AG08396 (cell line): ENCODE measurements at places on chromosomes 5 and 9.

- DNase-seq, result no peak
Measured at GRCh38 chr9:137920753-137921152, 43.2 kb downstream of the CACNA1B start.

DNA sequence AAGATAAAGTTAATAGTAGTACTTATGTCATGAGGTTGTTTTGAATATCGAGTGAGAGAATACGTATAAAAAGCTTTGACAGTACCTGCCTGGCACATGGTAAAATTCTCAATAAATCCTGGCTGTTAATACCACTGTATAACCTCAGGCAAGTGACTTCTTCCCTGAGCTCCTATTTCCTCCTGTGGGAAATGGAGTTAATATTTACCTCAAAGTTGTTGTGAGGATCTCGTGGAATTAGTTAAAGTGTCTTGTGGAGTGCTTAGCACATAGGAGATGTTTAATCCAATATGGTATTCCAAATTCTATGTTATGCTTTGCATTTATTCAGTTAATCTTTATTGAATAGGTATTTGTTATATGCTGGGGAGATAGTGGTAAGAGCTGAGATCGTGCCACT, 18.5 kb downstream of the FOCAD start:
- no peak for DNase-seq

- DNase-seq, result no peak
Measured at GRCh38 chr5:72453246-72453775, 53.9 kb downstream of the ZNF366 start.

DNA sequence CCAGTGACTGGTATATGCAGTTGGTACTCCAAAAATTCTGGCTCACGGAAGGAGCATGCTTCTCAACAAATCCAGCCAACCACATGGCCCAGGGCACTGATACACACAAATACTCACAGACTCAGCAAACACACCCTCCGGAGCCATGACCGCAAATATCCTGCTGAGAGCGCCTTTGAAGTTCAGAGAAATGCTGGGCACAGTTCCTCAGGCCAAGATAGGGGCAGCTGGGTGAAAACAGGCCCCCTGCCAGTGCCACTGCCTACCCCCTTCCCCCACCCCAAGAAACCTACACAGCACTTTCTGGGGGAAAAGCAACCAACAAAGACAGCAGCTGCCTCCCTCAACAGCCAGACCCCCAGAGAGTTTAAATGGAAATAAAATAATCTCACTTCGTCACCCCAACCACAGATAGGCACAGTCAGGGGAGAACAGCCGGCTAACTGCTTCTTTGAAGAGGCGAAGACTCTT, 120.0 kb downstream of the C5orf15 start:
- no peak for DNase-seq

DNA sequence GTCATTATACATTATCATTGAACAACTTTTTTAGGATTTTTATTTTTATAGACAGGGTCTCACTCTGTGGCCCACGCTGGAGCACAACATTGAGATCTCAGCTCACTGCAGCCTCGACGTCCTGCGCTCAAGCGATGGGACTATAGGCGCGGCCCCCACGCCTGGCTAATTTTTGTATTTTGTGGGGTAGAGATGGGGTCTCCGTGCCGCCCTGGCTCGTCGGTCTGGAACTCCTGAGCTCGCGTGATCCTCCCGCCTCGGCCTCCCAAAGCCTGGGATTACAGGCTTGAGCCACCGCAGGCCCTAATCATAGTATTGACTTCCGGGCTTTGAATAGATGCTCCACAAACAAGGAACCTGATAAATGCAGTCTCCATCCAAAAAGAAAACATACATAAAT, 1.4 kb upstream of the EDF1 start:
- no peak for DNase-seq

DNA sequence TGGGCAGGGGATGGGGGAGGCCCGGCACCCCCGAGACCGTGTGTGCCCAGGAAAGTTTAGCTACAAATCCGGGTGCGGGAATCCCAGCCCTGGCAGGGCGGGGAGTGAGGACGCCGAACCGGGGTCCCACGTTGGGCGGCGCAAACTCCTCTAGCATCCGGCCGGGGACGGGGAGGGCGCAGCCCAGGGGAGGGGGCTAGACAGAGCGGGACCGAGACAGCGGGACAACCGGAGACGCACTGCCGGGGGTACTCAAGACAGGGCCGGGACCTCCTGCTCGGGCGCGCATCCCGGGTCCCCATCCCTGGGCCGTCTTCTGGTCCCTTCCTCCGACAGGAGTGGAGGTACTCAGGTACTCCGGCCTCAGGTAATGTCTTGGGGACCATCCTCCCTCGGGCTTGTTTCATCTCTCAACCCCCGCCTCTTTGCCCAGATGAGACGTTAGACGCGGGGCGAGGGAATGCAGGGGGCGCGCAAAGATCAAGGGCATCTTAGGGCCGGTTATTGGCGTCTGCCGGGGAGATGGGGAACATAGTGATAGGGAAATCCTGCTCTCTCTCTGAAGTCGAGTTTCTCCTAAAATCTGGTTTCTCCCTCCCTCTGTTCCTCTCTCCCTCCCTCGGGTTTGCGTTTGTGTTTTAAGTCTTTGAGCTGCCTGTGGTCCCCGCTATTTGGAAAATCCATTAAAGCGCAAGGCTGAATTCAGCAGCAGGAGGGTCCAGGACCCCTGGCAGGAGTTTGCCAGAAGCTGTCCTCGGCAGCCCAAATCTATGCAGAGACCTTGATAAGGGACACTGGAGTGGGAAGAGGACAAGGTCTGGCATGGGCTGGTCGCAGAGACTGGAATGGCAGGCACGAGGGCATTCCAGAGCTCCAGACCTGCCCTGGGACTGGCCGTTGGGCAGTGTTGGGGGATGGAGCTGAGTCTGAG, 815 bp downstream of the PDZD2 start:
- DNase-seq, result no peak

- DNase-seq, result no peak
Measured at GRCh38 chr5:52743012-52743411, 44.7 kb upstream of the ITGA1 start.

DNA sequence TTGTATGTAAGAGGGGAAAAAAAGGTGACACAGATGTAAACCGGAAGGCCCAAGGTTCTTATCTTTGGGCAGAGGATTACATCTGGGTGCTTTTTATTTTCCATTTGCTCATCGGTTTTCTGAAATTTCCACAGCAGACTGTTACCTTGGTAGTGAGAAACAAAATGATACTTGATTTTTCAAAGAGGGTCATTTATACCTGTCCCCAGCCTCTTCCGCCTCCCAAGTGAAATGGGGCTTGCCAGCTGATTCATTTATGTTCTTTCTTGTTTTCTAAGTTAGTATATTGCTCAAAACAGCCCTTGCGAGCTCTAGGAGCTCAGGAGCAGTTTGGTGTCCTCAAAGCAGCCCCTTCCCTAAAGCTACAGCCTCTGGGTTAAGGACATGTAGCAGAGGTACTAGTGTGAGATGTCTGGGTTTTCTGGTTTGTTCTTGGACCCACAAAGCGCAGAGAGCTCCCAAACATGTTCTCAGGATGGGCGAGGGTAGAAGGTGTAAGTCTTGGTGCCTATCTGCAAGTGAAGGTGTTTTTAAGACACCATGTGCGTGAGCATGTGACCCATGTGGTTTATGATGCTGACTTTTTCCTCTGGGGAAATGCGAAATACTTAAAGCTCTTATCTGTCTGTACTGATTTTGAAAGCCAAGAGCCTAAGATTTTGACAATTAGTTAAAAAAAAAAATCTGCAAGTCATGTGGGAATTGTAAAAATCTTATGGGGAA, 38.3 kb downstream of the DAPK1 start:
- DNase-seq, result no peak

GRCh38 chr5:1014346-1014745, 5.7 kb downstream of the NKD2 start:
- no peak for DNase-seq

DNA sequence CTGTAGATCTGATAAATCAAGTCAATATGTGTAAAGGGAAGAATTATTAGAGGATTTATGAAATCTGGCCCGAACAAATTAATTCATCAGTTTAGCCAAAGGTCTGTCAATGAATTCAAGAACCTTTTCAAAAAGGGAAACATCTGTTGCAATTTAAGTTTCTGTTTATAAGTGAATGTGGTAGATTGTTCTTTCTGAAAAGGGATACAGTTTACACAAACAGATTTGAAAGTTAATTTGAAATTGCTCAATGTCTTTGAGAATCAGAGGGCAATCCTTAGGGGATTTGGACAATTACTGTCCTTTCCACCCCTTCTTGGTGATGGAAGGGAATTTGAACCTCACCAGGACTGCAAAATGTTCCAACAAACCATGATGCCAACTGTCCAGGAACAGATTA, 29.7 kb upstream of the ERCC6L2 start:
- no peak for DNase-seq

GRCh38 chr5:39433848-39434247, 9.1 kb upstream of the DAB2 start:
- DNase-seq, result no peak

DNA sequence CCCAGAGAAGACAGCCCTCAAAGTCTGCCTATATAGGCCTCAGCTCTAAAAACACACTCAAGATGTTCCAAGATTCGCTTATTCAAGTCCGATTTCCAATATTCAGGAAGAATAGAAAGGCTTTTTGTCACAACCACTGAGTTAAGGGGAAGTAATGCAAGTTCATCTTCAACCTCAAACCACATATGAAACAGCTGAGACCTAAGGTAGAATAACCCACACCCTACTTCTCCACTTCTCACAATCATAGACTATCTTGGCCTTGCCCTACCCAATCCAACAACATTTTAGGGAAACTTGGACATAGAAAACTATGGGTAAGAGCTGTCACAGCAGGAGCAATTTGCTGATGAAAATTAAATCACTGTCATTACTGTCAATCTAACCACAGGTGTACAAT, 152.0 kb upstream of the LRRTM2 start:
- no peak for DNase-seq

DNA sequence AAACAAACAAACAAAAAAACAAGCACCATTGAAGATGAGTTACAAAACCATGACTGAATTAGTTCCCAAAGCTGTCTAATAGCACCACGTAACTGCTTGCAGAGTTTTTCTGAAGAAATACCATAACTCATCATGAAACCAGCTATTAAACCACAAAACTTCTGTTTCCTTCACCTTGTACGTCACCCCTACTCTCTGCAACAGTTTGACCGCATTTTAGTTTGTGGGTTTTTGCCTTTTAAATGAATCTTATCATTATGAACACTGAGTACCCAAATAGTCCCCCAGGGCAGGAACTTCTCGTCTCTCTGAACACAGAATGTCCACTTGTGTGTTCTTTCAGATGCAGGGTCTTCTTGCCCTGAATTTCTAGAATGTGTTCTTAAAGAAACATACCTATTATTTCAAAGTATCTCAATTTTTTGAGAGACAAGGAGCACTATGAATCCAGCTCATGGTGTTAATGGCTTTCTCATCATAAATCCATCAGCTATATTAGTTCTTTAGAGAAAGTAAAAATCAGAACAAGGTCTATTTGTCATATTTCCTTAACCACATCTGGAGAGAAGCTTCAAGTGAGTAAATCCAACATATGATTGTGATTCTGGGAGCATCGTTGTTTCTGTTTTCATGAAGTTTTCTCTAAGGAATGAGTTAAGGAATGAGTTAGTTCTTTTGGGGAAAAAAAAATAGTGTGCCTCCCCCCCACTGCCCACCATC, 210.6 kb downstream of the AUH start:
- DNase-seq, result no peak

GRCh38 chr5:66697796-66698564, 101.8 kb downstream of the MAST4 start:
- no peak for DNase-seq

DNA sequence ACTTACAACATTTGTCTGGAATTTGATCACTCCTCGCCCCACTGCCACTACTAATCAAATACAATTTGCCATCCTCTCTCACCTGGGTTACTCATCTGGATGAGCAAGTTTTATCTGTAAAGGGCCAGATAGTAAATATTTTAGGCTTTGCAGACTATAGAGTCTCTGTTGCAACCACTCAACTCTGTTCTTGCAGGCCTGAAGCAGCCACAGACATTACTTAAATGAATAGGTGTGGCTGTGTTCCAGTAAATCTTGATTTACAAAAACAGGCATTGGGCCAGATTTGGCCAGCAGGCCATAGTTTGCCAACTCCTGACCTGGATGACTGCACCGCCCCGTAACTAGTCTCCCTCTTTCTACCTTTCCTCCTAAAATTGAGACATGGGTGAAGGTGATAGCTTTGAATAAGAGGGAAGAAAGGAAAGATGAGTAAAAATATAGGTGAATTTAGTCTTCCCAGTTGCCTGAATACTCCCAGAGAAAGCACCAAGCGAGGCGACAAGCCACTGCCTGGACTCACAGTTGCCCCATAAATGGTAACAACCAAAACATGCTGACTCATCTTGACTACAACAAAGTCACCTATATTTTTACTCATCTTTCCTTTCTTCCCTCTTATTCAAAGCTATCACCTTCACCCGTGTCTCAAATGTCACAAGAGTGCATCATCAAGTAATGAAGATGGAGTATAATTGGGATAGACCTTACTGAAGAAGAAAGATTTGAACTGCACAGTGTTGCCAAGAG, 32.5 kb upstream of the SCAMP1 start:
- no peak for DNase-seq

DNA sequence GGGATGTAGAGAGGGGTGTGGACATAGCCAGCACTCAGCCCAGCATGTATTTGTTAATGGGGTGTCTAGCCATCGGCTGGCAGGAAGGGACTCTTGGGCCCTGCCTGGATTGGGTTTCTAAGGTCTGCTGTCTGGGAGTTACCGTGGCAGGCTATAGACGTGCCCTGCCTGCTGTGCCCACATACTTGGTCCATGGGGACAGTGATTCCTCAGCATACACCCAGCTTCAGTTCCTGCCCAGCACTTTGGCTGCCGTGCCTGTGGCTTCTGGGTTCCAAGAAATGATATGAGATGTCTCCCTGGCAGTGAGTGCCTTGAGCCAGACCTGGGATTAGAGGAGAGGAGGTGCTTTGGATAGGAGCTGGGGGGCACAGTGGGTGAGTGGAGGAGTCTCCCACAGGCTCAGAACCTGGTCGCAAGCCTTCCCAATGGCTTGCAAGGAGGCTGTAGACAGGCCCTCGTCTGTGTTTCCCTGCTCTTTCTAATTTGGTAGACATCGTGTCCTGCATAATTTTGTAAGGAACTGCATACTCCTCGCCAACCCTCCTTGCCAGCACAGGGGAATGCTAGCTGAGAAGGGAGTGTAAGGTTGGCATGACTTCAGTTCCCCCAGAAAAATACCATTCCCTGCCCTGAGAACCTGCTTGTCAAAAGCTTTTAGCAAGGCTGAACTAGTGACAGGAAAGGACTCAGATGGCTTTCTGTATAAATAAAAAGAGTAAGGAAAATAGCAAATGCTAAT, 287.9 kb downstream of the ZSWIM6 start:
- DNase-seq, result no peak

GRCh38 chr5:150017226-150018005, 16.9 kb downstream of the HMGXB3 start:
- peak; percentile 45 for DNase-seq

DNA sequence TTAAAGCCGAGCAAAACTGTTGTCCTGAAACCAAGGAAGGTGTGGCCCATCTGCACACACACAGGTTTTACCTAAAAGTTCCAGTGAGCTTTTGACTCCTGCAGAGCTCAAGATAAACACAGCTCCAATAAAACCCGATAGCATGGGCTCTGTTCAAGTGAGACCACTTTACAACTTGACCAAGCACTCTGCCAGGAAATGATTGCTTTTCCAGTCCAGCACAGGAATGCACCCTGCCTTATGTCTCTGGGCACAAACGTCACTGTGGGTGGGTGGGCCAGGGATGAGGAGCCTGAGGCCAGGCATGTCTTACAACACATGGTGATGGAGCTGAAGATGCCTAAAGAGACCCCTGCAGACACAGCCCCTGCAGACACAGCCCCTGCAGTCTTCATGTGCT, 115.3 kb downstream of the ROR2 start:
- DNase-seq, result no peak
